ENCODE measurements at places on chromosomes 5 and 9.
A peak's percentile ranks its signal among the peaks of the same experiment; 100 is the strongest.

- H3K27ac ChIP-seq, result peak overlapping the region; percentile 66
- H3K4me1 ChIP-seq, result peaks cover 20% of the 10 kb centered on the region
- DNase-seq, result peak; percentile 68
- no peaks in the 10 kb centered on the region for H3K27me3 ChIP-seq
- no peaks in the 10 kb centered on the region for H3K36me3 ChIP-seq
These were observed 47.8 kb upstream of the PSD2 start for GRCh38 chr5:139747583-139748504.

- no peak overlapping the region for H3K4me3 ChIP-seq
- no peaks in the 10 kb centered on the region for H3K36me3 ChIP-seq
- no peaks in the 10 kb centered on the region for H3K27me3 ChIP-seq
- no peak overlapping the region for H3K27ac ChIP-seq
These were observed 486.7 kb downstream of the EFNA5 start for GRCh38 chr5:107184066-107184465.

- no peak overlapping the region for H3K4me3 ChIP-seq
- H3K36me3 ChIP-seq, result no peaks in the 10 kb centered on the region
- H3K27me3 ChIP-seq, result no peaks in the 10 kb centered on the region
- H3K4me1 ChIP-seq, result no peaks in the 10 kb centered on the region
These were observed 18.7 kb downstream of the XRCC4 start for GRCh38 chr5:83095957-83096539.

DNA sequence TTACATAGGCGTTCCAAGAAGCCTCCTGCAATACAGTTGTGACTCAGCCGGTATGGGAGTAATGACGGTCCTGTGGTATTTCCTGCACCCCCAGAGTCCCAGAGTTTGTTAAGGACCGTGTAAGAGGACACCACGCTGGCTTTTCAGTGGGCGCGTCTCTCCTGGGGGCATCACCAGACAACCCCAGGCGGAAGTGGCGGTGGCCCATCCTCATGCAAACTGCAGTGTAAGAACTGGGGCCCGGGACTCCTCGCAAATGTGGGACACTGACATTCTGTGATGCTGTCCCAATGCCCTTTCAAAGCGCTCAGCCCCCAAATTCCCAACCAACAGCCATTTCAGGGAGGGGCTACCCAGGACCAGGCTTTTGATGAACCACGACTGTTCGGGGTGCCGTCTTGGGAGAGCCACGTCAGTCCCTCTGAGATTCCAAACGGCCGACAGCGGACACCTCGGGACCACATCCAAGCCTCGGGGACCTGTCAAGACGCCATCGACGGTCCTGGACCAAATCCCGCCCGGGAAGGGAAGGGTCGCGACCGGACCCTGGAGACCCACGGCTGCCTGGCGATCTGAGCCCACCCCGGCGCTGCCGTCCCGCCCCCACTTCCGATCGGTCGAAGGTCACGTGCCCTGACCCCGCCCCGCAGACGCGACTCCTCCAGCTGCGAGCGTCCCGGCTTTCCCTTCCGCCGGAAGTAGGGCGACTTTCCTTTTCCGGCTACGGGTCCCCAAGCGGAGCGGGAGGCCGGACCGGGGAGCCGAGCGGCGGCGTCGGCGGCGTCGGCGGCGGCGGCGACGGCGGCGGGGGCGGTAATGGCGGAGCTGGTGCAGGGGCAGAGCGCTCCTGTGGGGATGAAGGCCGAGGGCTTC lies at the start of gene FUBP3:
FUBP3 (plus strand) TSS at position 713 of the 873 bp plus-strand sequence; CDS start at position 817, 104 bp downstream.
- DNase-seq, result peak; percentile 93
- H3K27me3 ChIP-seq, result no peaks in the 10 kb centered on the region
- H3K27ac ChIP-seq, result peak within 1 kb of the TSS; percentile 82
- H3K4me1 ChIP-seq, result peaks cover 31% of the 10 kb centered on the region

GRCh38 chr9:15915711-15916110 lies 362.9 kb downstream of the CCDC171 start:
- no peak for DNase-seq
- no peaks in the 10 kb centered on the region for H3K36me3 ChIP-seq
- H3K27ac ChIP-seq, result no peak overlapping the region
- H3K4me3 ChIP-seq, result no peak overlapping the region
- no peaks in the 10 kb centered on the region for H3K27me3 ChIP-seq

DNA sequence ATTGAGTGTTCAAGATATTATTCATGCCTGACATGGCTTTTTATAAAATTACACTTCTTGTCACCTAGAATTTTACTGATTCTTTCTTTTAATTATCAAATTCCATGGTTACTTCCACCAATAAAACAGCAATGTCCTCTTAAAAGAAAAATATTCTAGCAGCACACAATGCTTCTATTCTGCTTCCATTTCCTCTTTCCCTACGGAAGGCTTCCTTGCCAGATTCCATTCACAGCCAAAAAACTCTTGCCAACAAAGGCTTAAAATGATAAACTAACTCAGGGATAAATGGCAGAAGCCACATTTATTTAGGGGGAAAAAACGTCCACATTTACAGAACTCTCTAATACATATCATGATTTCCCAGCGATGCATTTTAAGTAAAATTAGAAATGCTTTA lies 111.6 kb downstream of the CTNND2 start:
- H3K27ac ChIP-seq, result no peak overlapping the region
- H3K36me3 ChIP-seq, result no peaks in the 10 kb centered on the region
- no peaks in the 10 kb centered on the region for H3K4me1 ChIP-seq
- DNase-seq, result no peak
- H3K4me3 ChIP-seq, result no peak overlapping the region
